NCI-H446 (cell line): ENCODE measurements at places on chromosomes 12 and 14.

DNA sequence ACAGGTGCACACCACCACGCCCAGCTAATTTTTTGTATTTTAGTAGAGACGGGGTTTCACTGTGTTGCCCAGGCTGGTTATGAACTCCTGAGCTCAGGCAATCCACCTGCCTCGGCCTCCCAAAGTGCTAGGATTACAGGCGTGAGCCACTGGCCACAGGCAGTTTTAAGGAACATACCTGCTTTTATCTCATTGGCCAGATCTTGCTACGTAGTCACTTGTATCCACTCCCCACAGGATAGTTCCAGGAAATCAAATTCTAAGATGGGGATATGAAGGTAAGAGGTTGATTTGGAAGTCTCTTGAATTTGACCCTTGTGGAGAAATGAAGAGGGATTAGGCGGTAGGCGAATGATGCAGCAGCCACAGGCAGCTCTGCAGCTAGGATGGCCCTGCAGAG lies 8.8 kb upstream of the PLEKHG6 start:
- DNase-seq, result no peak

DNA sequence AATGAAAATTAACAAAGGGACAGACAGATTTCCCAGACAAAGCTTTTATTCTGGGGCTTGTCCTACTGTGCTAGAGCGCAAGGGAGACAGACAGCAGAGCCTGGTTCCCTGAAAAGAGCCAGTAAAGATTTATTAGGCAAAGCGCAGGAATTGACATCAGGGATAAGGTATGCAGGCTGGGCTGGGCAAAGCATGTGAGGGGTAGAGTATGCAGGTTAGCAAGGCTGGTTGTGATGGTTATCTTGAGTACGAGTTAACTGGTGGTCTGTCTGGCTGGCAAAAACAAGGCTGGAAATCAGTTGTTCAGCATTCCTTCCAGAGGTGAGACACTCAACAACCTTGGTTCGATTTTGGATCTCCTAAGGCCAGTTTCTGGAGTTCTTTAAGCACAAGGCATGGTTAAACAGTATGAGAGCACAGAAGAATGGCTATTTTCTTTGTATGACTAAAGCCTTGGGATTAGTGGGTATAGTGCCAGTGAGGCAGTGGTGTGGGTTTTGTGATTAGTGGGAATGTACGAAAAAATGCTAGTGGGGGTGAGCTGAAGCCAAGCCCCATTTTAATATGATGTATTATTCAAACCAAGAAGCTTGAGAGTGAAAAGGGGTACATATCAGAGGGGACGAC lies 30.9 kb downstream of the BTBD7 start:
- no peak for DNase-seq

- DNase-seq, result no peak
These were observed 89.5 kb upstream of the TMPO start for GRCh38 chr12:98425859-98426258.

DNA sequence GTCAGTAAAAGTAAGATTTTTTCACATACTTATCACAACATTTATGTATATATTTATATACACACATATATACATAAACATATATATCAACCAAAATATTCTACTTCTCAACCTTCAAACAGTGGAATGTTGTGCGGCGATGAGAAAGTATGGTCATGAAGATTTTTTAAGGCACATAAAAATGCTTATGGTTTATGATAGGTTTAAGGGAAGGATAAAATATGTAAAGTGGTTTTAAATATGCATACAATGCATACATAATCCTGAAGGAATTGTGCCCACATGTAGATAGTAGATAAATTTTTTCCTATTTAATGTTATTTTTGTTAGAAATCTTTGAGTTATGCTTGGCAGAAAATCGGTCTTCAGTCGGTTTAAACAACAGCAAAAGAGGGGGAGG lies 182.7 kb downstream of the ANO6 start:
- no peak for DNase-seq

DNA sequence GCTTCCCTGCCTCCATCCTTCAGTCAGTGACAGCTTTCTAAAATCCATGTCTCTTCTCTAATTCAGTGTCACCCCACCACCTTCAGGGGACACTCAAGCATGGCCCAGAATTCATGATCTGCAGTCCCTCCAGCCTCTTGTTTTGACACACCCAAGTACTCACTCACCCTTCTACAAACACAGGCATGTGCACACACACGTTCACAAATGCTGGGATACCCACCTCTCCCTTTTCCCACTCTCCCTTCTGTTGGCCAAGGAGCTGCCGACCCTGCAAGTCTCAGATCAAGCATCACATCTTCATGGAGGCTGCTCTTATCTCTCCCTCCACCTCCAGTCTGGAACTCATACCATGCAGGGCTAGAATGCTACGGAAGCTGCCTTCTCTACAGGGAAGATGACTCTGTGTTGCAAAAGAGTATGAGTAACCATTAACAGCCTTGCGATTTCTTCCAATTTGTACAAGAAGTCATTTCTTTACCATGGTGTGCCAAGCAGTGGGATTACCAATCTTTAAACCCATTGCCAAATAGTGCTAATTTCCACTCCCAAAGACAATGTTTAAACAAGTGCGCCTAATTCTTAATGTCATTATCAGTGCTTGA lies 196.1 kb downstream of the BCL11B start:
- no peak for DNase-seq

- peak; percentile 34 for DNase-seq
These were observed 448.3 kb downstream of the PCNX1 start for GRCh38 chr14:71355324-71356201.

DNA sequence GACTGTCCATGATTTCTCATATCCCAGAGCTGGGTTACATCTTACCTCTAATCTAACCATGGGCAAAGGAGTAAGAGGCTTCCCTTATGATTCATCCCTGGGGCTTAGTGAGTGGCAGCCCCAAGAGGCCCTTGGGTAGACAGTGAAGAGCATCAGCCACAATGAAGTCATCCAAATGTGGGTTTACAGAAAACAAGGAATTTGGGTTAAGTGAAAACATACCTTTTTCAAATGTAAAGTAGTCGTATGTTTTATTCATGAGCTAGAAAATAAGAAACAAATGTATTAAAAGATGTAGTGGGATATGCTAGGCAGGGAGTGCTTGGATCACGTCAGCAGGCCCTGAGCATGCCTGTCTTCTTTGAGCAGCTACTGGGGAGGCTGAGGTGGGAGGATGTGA lies 54.0 kb upstream of the ELK3 start:
- no peak for DNase-seq

- no peak for DNase-seq
These were observed 317.5 kb upstream of the RTL1 start for GRCh38 chr14:101220921-101221510.

DNA sequence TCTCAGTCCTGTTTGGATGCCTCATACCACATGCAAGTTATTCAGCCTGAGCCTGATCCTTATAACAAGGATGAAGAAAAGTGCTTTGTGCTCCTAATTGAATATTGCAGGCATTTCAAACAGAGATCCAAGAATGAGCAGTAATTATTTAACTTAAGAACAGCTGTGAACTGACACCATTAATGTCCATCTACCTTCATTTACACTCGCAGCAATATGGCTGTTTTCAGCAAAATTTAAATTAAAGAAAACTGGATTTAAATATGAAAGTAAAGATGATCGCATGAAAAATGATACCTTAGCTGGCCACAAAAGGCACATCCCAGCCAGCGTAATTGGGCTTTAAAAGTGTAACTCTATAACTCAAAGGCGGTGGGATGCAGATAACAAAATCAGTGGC lies 466.3 kb downstream of the GALC start:
- DNase-seq, result no peak

DNA sequence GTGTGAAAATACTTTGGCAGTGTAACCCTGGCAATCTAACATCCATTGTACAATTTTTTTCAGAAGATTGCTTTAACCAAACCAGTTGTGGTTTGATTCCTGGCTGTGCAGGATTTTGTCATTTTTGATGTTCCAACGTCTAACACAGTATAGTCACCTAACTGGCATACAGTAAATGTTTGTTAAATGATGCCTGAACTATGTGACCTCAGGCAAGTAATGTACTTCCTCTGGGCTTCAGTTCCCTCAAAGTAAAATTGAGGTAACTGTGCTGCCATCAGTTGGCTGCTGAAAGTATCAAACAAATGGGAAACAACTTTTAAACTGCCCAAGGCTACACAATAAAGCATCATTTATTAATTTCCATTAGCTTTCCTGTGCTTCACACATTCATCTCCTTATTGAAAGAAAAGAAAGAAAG lies 4.3 kb downstream of the TM7SF3 start:
- DNase-seq, result no peak

- DNase-seq, result no peak
These were observed 19.5 kb upstream of the TTC9 start for GRCh38 chr14:70622111-70622712.

GRCh38 chr12:127284870-127285431 lies 982.0 kb upstream of the TMEM132C start:
- no peak for DNase-seq

- DNase-seq, result no peak
These were observed 11.8 kb downstream of the ZFYVE21 start for GRCh38 chr14:103727313-103727980.
